CD4-positive, alpha-beta memory T cell (primary cell): ENCODE measurements at places on chromosomes 11 and 22. TPM values are rescaled to one million over a fixed set of nuclear protein-coding genes. Genes with fewer than 3 reads are reported as not detected.

OR4B1 gene
- polyA plus RNA-seq: not detected

- no peak for DNase-seq
Observed at GRCh38 chr11:72349616-72350218, 84.6 kb downstream of the CLPB start.

SCGB1D2 gene
- polyA plus RNA-seq: not detected

- DNase-seq: no peak
Observed at GRCh38 chr11:86748296-86748695, 52.0 kb upstream of the PRSS23 start.

CSF2RB gene
- polyA plus RNA-seq: 0.34 TPM

DNA sequence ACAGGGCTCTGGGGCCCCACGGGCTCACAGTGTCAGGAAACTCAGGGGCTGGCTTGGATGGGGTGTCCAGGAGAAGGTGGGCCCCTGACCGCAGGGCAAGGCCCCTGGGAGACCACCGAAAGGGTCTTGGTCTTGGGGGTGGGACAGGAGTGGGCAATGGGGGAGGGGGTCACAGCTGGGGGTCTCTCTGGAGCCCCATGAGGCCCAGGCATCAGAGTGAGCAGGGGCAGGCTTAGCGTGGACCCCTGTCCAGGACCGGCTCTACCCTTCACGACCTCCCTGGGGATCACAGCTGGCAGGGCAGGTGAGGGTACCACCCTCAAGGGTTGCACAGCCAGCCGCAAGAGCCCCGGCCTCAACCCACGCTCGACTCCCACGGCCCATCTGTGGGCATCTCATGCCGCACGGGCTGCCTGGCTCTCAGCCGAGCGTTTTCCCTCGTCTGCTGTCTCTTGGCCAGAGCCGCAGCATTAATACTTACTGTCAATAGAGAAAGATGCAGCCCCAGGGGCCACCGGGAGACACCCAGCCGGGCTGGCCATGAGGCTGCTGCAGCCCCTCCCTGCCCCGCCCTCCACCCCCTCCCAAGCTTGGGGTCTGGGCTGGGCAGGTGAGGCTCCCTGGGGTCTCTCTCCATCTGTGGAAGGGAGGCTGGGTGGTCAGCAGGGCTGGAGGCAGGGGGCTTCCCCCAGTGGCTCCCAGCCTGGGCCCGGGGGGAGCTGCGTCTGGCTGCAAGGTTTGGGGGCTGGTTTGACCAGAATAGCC lies 662 bp downstream of the MUC5B start:
- DNase-seq: no peak

PHLDA2 gene
- 0.58 TPM for polyA plus RNA-seq

SLC1A2 gene
- 0.13 TPM for polyA plus RNA-seq

MRGPRE gene
- polyA plus RNA-seq: not detected

SCGB2A2 gene
- not detected for polyA plus RNA-seq

DNA sequence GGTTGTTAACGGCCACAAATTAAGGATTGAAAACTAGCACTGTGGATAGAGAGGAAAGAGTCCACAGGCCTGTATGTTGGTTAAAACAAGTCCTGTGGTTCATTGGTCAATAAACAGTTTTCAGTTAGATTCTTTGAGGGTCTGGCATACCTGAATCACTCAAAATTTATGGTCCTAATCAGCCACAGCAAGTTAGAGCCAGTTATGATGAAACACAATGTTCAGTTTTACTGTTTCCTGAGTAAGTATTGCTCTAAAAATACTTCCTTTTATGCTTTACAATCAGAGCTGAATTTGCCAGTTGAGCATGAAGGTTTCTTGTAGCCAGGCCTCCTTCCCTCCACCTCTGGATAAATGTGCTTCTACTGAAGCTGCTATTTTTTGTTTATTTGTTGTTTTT lies 12.9 kb upstream of the CAT start:
- DNase-seq: no peak

TIMM10 gene
- 62.1 TPM for polyA plus RNA-seq

CLMP gene
- 0.41 TPM for polyA plus RNA-seq

- no peak for DNase-seq
Observed at GRCh38 chr11:34971928-34972327, 55.5 kb downstream of the PDHX start.

PIWIL4 gene
- 1.2 TPM for polyA plus RNA-seq

- no peak for DNase-seq
Observed at GRCh38 chr22:27380855-27381254, 420.7 kb downstream of the MN1 start.

GRCh38 chr22:37932821-37933578 lies 20.4 kb downstream of the C22orf23 start:
- no peak for DNase-seq

- DNase-seq: no peak
Observed at GRCh38 chr22:46915950-46916730, 153.7 kb downstream of the TBC1D22A start.

GP1BB gene
- not detected for polyA plus RNA-seq

DNA sequence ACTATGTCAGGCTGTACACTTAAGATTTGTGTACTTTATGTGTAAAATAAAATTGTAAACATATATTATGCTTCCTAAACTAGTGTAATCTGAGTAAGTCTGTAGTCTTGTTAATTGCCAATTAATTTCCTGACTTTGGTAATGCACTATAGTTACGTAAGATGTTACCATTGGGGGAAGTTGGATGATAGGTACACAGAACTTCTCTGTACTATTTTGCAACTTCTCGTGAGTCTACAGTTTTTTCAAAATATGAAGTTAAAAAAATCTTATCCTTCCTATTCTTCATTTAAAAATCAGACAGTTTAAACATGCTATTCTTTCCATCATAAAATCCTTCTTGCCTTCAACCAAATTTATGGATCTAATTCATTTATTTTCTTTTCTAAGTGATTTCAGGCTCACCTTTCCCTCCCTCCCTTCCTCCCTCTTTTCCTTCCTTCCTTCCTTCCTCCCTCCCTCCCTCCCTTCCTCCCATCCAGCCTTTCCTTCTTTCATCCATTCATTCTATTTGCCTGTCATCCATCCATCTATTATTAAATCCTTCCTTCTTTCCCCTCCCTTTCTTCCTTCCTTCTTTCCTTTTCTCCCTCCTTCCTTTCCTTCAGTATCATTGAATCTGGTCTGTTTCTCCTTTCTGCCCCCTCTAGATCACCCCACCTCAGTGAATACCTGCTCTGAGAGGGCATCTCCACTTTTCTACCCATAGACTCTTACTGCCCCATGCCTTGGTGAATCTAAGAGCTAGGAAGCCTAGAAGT lies 22.1 kb upstream of the ASCC2 start:
- DNase-seq: no peak

DNA sequence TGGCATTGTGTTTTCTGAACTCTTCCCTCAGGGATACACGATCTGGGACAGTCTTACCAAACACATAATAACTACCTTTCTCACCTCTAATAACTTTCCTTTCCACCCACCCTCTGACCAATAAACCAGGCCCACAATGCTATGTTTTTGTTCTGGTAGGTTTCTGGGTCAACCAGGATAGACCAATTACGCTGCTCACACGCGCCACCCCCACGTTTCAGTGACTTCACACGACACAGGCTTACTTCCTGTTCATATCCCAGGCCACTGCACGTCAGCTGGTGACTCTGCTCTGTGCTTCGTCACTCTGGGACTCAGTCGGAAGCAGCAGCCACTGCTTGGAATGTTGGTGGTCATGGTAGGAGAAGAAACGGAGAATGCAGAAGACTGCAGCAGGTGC lies 2.5 kb downstream of the KRTAP5-4 start:
- DNase-seq: peak; percentile 43

DNA sequence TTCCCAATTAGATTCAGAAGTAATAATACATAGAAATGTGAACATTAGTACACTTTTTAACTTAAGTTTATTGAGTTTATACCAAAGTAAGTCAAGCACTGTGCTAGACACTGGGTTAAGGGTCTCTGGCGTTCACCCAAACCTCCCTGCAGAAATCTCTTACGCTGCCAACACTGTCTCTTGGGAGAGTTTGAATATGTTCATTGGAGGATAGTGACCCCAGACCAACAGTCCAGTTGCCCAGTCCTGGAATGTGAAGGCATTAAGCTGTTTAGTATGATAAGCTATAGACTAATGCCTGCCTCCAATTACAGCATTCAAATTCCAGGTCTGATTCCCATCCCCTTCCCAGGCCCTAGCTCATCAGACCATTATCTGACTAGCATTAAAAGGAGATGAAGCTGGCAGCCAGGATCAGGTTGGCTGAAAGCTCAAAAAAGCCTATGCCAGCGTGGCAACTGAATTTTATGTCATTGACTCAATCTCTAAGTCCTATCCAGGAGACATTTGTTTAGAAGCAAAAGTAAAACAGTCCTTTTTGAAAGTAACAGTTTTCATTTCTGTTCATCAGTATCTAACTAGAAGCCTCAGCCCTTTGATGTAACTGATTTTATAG lies 77.8 kb downstream of the SFI1 start:
- DNase-seq: no peak

DNA sequence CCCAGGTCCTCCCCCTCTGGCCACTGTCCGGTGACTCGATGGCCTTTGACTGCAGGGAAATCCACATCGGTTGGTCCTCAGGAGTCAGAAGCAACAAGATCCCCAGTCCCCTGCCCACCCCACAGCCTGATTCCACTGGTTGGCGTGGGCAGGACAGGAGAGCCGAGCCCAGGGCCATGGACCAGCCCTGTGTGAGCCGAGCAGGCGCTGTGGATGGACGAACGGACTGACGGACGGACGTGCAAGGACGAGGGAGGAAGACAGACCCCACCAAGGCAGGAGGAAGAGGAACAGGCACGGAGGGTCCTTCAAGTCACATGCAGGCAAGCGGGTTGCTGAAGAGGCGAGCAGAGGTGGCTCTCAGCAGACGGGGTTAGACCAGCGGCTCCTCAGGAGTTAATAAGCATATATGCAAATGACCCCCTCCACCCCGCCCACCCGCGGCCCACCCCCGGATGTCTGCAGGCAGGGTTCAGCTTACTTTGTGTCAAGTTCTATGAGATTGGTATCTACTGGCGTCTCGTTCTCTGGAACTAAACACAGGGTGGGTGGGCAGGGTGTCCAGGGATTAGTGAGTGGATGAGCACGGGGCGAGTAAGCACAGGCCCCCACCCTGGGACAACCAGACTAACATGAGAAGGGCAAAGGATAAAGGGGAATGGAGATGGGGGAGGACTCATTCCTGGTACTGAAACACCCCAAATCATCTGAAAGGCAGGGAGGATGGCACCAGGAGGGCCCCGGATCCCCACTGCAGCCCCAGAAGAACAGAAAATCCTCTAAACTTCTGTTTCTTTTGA lies 26.8 kb downstream of the TPBGL start:
- no peak for DNase-seq

KCTD21 gene
- 0.88 TPM for polyA plus RNA-seq

GRCh38 chr11:88814076-88814475 lies 251.7 kb downstream of the GRM5 start:
- no peak for DNase-seq

KLHL35 gene
- polyA plus RNA-seq: 1.5 TPM

DNA sequence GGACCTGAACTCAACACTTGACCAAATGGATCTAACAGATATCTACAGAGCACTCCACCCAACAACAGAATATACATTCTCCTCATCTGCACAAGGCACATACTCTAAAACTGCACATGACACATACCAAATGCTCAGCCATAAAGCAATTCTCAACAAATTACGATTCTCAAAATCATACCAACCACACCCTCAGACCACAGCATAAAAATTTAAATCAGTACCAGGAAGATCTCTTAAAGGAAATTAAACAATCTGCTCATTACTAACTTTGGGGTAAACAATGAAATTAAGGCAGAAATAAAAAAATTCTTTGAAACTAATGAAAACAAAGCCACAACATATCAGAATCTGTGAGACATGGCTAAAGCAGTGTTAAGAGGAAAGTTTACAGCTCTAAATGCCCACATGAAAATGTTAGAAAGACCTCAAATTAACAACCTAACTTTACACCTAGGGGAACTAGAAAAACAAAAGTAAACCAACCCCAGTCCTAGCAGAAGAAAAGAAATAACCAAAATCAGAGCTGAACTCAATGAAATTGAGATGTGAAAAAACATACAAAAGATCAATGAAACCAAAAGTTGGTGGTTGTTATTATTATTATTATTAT lies 37.2 kb downstream of the TMEM123 start:
- peak; percentile 33 for DNase-seq

LINC01488 gene
- polyA plus RNA-seq: not detected

DNA sequence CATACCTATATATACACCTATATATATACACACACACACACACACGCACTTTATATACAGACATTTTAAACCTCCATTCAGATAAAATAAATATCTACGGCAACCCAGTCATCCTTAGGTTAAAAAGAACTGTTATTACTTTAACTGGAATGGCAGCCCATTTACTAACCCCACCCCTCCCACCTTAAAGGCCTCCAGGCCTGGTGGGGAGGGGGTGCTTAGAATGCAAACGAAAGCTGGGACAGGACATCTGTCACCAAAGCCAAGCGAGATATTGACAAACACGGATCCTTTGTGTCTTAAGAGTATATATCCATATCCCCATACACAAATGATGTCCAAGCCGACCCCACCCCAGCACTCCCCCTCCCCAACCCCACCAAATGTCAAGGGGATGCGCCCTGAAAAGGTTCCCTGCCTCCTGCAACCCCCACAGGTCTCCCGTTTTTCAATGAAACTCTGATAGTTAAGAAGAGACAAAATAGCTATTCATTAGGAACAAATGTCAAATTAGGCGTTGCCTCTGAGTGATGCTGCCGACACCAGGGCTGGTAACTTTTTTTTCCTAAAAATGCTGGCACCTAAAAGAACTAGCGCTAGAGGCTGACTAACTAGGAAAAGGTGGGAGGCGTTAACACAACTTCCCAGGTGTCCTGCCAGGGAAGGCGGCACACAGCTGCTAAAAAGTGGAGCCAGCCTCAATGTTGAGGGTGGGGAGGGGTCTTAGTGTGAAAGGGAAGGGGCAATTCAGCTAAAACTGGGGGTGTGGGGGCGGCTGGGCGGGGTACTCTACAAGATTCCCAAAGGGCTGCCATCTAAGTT lies 5.6 kb downstream of the MN1 start:
- no peak for DNase-seq

GRCh38 chr11:44950625-44951476 lies at the start of gene TP53I11:
TP53I11 (minus strand) TSS chr11:44950883; CDS start chr11:44938335, 12,548 bp downstream.
- peak; percentile 53 for DNase-seq

SCARF2 gene
- polyA plus RNA-seq: 0.12 TPM

TEX12 gene
- polyA plus RNA-seq: not detected

DNA sequence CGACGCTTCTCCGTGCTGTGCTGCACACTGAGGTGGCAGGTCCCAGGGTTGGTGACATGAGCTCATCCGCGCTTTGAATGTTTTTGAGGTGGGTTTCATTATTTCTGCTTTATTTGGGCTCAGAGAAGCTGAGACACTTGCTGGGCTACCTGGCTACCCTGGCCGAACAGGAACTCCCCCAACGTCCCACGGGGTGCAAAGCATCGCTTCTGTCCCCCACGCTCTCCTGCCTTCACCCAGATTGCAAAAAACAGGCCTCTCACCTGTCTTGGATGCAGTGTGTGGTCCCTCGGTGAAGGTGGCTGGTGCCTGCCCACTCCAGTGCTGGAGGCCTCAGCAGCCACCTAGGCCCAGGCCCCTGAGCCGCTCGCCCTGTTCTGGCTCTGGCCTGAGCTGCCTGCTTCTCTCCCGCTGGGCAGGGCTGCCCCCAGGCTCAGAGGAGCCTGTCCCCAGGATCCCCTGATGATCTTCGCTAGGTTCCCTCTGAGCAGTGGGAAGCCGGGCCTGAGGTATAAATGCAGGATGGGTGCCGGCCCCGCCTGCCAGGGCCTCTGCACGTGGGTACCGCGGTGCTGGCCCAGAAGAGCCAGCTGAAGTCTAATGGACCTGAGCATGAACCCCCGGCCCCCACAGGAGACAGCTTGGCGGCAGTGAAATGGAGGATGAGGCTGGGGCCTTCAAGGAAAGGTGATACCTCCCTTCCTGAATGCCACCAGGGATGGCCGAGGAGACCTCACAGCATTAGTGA lies 15.8 kb upstream of the MRGPRD start:
- no peak for DNase-seq
